Renal pelvis (tissue), 12 donors: ENCODE measurements at places on chromosomes 5 and 9. TPM values are rescaled to one million over a fixed set of nuclear protein-coding genes. Genes with fewer than 3 reads are reported as not detected.

DNA sequence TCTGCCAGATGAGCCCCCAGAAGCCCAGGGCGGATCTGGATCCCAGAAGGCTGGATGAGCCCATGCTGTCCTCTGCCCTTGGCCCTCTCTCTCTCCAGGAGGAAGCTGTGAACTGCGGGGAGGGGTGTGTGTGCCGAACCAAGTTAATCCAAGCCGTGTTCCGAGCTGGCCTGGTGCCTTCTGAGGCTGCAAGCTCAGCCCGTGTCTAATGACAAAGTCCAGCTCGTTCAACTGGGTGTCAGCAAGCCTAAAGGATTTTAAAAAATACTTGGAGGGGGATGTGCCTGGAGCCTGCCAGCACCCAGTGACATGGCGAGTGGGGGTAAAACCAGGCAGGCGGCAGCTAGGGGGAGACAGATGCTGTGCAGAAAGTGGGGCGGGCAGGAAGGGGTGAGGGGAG lies 8.0 kb downstream of the STC2 start:
- DNase-seq: no peak

DNA sequence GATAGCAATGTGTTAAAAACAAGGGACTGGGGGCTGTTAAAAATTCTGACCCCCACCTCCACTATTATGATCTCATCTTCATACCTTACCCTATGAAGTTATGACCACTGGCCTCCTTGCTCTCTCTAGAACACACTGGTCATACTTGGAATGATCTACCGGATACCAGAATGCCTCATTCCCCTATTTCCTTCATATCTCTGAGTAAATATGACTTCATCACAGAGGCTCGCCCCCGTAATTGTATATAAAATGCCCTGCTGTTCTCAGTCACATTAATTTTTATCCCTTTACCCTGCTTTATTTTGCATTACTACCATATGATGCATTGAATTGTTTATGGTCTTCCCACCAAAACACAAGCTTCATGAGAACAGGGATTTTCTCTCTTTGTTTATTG lies 29.2 kb downstream of the IZUMO3 start:
- DNase-seq: no peak

- peak; percentile 47 for DNase-seq
These were observed 154.2 kb upstream of the HMHB1 start for GRCh38 chr5:143657647-143658285.

Gene LEAP2
- polyA plus RNA-seq: 9.9 TPM

DNA sequence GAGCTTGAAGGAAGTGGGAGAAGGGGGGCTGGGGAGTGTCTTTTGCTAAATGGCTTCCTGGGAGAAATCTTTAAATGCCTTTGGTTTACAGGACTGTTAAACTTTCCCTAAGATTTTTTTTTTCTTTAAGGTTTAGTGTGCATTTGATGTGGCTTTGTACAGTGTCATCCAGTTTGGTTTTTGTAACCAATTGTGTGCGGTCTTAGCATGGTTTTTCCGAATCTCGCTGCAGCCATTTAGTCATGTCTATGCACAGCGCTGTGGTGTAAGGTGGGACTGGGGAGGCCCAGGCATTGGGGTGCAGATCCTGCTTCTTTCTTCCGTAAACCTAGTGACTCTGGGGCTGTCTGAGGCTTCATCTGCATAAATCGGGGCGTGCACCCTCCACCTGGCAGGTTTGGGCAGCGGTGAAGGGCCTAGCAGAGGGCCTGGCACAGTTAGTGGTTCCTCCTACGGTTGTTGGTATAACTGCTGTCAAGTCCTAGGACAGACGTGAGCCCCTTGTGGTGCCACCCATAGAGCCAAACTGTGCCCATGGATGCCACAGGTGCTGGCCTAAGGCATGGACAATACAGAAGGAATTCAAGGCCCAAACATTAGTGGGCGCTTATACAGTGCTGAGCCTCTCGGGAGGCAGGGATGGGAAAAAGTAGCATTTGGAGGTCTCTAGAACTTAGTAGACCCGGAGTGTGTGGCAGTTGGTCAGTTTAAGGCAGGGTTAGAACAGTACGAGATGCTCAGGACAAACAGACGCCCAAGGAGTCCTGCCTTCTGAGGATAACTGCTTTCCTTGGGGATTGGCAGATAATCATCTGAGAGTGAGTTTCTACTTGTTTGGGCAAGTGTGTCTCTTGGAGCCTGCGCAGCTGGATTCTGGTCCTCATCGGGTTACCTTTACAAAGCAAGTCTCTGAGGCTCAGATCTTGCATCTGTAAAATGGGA lies 1.5 kb downstream of the PRRC2B start:
- DNase-seq: no peak

DNA sequence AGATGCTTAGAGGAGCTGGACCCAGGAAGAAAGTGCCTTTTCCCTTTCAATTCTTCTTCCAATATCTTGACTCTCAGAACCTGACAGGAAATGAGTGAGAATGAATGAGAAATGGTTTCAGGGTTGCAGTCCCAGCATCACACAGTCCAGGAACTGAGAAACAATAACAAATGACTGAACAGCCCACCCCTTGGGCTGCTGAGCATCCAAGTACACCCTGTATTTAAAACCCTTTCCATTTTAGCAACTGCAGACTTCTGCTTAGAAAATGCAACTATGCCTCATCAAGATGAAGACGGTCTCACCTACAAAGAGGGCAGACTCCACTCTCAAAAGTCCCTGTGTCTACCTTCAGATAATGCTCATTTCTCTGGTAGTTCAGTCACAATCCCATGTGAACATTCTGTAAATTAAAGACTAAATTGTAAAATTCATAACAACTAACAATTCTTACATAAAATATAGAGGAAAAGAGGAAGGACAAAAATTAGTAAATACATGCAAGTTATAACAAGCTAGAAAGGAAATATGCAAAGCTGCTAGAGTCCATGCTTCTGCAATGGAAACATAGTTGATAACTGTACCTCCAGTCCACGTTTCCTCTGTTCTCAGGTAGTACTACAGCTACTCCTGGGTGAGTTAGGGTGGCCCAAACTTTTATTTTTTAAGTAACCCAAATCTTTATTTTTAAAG lies 316.5 kb downstream of the ICE1 start:
- no peak for DNase-seq

DNA sequence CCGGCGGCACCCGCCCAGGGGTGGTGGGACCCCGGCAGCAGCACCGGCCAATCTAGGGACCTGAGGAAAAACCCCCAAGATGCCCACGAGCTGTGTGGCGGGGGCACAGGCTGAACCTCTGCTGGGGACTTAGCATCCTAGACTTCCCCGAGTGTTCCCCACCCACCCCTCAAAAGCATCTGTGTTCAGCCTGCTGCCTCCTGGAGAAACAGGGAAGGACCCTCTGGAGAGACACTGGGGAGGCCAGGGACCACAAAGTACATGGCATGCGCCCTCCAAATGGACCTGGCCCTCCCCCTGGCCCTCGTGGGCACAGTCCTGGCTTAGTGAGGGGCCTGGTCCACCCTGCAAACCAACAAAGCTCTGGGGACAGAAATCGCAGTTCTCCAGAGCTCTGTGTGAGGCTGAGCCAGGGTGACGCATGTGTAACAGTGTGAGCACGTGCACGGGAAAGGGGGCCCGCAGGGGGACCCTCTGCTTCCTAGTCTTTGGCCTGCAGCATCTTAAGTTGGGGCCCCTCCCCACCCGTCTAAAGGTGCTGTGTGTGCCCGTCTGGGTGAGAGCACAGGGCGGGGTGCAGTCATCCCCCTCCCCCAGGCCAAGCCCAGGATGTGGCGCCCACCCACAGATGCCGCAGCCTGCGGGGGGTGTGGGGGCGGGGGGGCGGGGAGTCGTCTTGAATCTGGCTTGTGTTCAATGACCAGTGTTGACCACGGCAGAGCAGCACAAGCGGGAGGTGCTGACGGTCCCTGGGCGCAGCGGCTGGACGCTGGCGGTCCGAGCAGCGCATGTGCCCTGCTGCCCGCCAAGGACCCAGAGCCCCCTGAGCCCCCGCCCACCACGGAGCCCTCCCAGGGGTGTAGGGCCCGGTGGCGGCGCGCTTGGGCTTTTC lies 672 bp upstream of the KCNT1 start:
- no peak for DNase-seq

GRCh38 chr9:128656416-128657343 lies at the start of gene DYNC2I2:
Gene DYNC2I2, minus strand, starts transcription at chr9:128656847. Its CDS starts 121 bp downstream, at chr9:128656726.
- peak; percentile 92 for DNase-seq

Gene HTR1A
- polyA plus RNA-seq: not detected

- no peak for DNase-seq
These were observed 84.6 kb downstream of the CEMIP2 start for GRCh38 chr9:71683598-71684235.

DNA sequence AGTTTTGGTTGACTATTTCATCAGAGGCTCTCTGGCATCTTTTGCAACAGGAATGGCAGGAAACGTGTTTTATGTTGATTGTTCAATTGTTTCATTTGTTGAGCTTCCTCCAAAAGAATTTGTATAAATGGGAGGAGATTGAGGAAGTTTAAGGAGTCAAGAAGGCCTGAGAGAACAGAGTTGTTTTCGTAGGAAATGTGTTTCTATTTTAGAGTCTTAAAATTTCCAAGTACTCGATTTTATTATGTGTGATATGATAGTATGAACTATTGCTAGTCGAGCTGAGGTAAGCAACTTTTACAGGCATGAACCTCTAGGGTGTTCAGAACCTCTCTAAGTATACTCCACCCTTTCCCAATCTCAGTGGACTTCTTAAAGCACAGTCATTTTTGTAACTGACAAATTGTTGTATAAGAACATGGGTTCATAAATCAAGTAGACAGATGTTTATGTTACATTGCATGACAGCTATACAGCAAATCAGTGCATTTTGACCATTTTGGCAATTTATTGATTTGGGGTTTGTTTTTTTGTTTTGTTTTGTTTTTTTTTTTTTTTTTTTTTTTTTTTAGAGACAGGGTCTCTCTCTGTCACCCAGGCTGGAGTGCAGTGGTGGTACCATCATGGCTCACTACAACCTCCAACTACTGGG lies 47.4 kb downstream of the POLK start:
- DNase-seq: no peak

DNA sequence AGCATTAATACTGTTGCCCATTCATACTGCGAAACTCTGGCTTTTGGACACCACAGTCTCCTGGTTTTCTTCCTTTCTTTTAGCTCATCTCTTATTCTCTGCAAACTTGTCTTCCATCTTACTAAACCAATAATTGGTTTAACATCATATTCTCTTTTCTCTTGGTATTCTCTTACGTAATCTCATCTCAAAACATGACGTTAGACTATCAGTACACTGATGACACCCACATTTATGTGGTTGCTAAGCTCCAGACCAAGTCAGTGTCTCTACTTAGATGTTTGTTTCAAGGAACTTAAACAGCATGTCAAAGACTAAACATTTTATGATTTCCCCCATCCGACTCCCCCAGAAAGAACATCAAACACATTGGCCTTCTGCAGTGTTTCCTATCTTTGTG lies 2.1 kb downstream of the PRRC1 start:
- no peak for DNase-seq

Gene PAX5
- polyA plus RNA-seq: 0.05 TPM

DNA sequence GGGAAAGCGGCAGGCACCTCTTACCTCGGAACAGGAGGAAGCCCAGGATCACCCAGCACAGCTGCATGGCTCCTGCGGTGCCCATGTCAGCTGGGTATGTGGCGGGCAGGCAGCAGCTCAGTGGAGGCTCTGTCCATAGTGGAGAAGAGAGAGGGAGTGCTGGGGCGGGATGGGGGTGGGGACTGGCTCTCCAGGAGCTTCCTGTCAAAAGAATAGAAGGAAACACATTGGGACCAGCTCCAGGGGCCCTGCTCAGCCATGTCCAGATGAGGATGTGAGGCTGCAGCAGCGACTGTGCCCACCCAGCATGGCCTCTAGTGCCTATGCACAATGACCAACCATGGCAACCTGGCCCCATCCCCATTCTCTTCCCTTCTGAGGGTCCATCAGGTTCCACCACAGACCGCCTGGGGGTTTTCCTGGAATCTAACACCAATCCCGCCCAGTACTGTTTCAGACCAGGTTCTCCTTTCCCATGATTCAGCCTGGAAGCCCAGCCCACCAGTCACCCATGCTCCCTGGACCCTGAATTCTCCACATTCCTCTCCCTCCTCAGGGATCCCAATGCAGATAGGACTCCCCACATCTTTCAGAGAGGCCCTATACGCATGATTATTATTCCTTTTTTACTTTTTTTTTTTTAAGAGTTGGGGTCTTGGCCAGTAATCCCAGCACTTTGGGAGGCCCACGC lies at the start of gene ECSCR:
TSS of gene ECSCR (minus strand) at position 158 of the 691 bp plus-strand sequence. CDS start at position 85, 73 bp downstream.
- DNase-seq: no peak

- DNase-seq: no peak
These were observed 540.5 kb downstream of the CTNND2 start for GRCh38 chr5:11363631-11364178.

DNA sequence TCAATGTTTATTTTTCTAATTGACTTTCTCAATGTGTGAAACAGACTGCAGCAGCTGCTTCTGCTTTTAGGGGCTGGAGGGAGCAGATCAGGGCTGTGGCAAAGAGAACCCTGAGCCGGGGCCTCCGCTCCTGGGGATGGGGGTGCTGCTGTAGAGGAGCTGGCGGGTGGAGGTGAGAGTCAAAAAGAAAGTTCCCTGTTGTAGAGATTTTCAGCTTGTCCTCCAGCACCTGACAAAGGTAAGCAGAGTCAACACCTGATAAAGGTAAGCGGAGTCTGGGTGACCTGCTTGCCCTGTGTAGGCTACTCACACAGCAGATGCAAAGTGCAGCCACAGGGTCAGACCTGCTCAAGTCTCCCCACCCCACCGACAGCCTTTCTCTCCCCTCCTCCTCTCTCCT lies 252.4 kb upstream of the IRX1 start:
- DNase-seq: no peak

DNA sequence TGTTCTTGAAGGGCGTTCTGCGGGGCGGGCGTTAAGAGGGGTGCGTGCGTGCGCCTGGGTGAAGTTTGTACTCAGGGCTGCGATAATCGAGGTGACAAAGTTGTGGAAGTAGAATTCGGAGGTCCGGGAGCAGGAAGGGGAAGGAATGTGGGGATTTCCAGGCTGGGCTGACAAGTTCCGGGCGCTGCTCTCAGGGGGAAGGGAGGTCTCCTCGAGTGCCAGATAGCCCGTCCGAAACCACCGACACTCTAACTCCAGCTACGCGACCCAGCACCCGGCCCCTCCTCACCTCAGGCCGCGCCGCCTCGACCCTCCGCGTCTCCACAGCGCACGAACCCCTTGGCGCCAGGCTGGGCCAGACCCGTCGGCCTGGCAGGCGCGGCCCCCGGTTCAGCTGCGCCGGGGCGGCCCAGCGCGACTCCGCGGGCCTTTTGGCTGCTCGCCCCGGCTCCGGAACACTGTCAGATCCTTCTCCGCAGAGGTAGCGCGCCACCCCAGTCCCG lies at the start of gene IL6ST:
TSS of gene IL6ST (minus strand) at position 469 of the 503 bp plus-strand sequence. CDS start 18,685 bp downstream, outside the sequence.
- peak; percentile 70 for DNase-seq

DNA sequence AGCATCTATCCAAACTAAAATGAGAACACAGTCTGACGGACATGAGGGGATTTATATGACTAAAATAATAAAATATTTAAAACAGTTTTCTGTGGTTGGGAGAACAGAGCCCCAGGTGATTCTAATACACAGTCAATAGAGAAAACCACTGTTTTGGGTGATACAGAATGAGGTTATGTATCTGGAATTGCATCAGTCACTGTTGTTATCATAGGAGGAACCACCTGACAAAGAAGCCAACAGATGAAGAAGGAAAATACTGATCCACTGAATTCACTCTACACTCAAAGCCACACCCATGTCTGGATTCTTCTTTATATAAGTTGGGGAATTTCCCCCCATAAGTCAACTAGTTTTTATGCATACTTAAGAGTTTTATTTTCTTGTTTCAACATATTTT lies 799.0 kb downstream of the TLR4 start:
- no peak for DNase-seq
